ENCODE measurements at places on chromosomes 3 and 15. TPM values are rescaled to one million over a fixed set of nuclear protein-coding genes. Genes with fewer than 3 reads are reported as not detected.
A peak's percentile ranks its signal among the peaks of the same experiment; 100 is the strongest.

DNA sequence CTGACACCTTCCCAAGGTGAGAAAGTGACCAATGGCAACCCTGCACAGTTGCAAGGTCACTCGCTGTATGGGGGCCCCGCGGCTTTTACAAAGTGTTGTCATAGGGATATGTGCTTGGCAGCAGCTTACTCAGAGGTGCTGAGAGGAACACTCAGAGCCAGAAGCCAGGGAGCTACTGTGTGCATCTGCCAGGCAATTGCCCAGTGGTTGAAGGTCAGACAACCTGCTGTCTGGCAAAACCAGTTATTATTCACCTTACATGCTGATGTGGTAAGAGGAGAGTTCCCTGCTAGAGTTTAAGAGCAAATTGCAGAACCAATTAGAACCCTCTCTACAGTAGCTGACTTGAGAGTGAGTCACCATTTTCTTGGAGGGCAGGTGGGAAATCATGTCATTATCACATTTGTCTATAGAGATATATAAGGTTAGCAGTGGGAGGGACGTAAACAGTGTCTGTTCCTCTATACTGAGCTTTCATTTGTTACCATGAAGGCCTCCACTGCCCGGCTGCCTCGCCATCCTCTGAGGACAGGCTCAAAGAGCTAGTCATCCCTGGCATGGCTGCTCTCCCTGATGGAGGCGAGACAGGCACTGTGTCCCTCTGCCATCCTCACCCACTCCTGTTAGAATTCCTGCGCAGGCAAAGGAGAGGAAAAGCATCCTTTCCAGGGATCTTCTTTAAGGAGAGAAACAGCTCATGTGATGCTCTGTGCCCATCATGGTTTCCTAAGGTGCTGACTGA is 274.4 kb downstream of the PLCL2 start:
- no peaks in the 10 kb centered on the region for H3K27me3 ChIP-seq
- DNase-seq = no peak
- no peak overlapping the region for H3K4me3 ChIP-seq

DNA sequence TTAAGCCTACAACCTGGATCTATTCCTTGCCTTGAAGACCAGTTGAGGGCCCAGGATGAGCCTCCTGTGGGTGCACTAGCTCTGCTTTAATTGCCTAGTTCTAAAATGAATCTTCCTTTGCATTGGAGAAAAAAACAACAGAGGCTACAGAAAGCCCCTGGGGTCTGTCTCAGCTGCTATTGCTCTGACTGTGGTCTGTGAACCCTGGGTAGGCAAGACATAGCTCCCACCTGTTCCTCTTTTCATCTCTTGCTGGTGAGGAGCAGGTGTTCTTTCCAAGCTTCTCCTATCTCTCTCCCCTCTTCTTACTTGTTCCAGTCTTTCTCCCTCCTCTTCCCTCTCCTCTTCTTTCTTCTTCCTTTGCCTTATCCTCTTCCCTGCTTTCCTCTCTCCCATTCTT is 28.8 kb downstream of the RBP2 start:
- H3K27ac ChIP-seq = no peak overlapping the region
- H3K4me1 ChIP-seq = no peaks in the 10 kb centered on the region
- no peaks in the 10 kb centered on the region for H3K36me3 ChIP-seq
- H3K4me3 ChIP-seq = no peak overlapping the region

DNA sequence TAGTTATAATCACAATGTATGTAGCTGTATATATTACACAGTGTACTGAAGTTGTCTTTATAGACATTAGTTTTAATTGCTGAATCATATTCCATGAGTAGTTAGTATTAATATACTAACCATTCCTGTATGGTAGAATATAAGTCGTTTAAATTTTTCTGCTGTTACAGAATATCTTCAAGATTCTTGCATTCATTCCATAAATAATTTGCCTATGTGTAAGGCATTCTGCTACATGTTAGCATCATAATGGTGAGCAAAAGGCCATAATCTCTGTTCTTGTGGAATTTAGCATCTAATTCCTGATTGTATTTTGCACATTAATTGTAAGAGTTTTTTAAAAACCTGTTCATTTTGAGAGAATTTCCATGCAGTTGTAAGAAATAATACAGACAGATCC is 14.1 kb downstream of the GYG1 start:
- no peaks in the 10 kb centered on the region for H3K27me3 ChIP-seq
- no peak for DNase-seq
- H3K4me3 ChIP-seq = no peak overlapping the region
- peaks cover 45% of the 10 kb centered on the region for H3K36me3 ChIP-seq

GRCh38 chr3:150114873-150115540 is 144.3 kb upstream of the PFN2 start:
- H3K27ac ChIP-seq = no peak overlapping the region
- no peaks in the 10 kb centered on the region for H3K36me3 ChIP-seq
- H3K4me3 ChIP-seq = no peak overlapping the region
- no peaks in the 10 kb centered on the region for H3K27me3 ChIP-seq

- H3K27me3 ChIP-seq = no peaks in the 10 kb centered on the region
- peak overlapping the region; percentile 93 for H3K4me3 ChIP-seq
- DNase-seq = no peak
- H3K36me3 ChIP-seq = no peaks in the 10 kb centered on the region
- peak overlapping the region; percentile 96 for H3K27ac ChIP-seq
Observed at GRCh38 chr3:125594125-125594524, 1.2 kb downstream of the OSBPL11 start.

Gene GPR62
- total RNA-seq = not detected

Gene SIAH2
- 16.9 TPM for total RNA-seq

DNA sequence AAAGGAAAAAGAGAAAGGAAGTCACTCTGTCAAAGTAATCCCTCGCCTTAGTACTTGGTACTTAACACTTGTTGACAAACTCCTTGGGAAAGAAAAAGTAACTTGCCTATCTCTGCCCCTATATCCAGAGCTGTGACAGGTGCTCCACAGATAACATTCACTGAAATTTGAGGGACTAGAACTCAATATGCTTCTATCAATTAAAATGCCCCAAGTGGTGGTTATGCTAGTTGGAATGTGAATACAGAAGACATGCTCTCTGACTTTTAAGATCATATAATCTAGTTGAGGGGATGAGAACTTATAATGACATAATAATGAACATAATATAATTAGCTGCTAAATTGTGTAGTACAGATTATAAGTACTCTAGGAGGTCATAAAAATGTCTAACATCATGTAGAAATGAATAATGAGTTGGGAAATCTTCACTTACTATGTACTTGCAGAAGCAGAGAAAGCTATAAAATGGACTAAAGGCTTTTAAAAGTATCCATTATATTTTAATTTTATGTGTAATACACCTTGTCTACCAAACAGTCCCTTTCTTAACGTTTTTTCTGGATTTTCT is 153.1 kb upstream of the CCDC54 start:
- H3K4me3 ChIP-seq = no peak overlapping the region
- DNase-seq = no peak
- no peak overlapping the region for H3K27ac ChIP-seq
- H3K4me1 ChIP-seq = no peaks in the 10 kb centered on the region
- no peaks in the 10 kb centered on the region for H3K27me3 ChIP-seq
- no peaks in the 10 kb centered on the region for H3K36me3 ChIP-seq

DNA sequence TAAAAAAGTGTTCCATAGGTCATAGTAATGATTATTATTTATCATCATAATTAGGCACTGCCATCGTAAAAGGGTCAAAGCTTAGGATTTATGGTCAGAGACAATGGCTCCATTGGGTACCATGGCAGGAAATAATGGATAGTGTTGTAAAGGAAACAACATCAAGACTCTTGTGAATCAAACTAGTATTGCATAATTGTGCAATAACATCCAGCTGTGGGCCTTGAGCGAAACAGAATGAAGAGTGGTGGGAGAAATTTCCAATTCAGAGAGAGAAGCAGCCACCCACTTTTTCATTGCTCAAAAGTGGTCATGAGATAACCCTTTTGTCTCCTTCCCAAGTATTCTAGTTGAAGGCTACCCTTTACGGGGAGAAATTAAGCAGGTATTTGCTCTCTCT is 61.7 kb downstream of the ALDH1A2 start:
- no peak overlapping the region for H3K27ac ChIP-seq
- no peak overlapping the region for H3K4me3 ChIP-seq
- H3K27me3 ChIP-seq = peaks cover 3% of the 10 kb centered on the region
- no peaks in the 10 kb centered on the region for H3K4me1 ChIP-seq
- H3K36me3 ChIP-seq = no peaks in the 10 kb centered on the region

DNA sequence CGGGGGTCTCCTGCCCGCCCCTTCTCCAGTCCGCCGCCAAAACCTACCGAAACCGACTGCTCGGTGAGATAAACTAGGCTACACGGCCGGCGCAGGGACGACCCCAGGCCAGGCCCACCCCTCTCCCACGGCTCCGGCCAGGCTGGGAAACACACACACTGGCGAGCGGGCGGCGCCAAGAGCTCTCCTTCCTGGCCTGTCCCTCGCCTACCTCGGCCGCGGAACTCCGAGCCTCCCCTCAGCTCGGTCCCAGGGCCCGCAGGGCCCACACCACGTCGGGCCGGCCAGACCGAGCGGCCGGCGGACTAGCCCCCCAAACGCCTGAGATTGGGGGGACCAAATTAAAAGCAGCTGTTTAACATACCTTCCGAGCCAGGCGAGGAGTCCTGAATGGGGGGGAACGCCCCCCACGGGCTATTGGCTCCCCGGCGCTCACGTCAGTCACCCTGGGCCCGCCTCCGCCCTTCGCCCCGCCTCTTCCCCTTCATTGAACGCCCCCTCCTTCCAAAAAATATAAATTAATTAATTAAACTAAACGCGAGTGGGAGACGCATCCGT is 4.0 kb upstream of the SIN3A start:
- H3K27me3 ChIP-seq = no peaks in the 10 kb centered on the region
- peak; percentile 95 for DNase-seq
- H3K4me3 ChIP-seq = peak overlapping the region; percentile 94
- no peaks in the 10 kb centered on the region for H3K36me3 ChIP-seq
- H3K4me1 ChIP-seq = peaks cover 10% of the 10 kb centered on the region

Gene PLSCR5
- total RNA-seq = not detected

GRCh38 chr3:42078677-42079076 is 12.5 kb upstream of the TRAK1 start:
- H3K4me1 ChIP-seq = peaks cover 35% of the 10 kb centered on the region
- H3K4me3 ChIP-seq = no peak overlapping the region
- H3K27me3 ChIP-seq = no peaks in the 10 kb centered on the region
- DNase-seq = no peak

DNA sequence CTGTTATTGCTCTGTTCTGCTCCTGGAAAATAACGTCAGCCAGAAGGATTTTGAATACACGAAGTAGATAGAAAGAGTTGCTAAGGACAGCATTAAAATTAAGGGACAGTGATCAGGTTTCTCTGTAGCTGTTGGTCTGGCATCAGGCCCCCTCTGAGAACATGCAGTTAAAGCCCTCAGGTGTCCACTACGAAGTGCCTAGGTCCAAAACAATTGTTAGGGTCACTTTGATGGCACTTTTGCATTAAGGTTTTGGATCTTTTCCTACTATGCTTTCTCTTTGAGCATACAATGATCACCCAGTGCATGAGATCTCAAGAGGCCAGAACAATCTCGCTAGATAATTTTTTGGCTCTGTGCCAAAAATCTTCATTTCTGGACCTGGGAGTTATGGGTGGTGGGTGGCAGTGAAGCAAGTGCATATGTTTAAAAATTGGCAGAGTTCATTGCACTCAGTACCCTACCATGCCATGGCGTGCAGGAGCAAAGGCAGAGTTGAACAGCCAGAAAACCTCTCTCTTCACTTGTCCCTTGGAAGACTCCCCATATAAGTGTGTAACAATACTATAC is 797.6 kb downstream of the ROBO2 start:
- H3K27me3 ChIP-seq = no peaks in the 10 kb centered on the region
- H3K4me1 ChIP-seq = no peaks in the 10 kb centered on the region
- no peak overlapping the region for H3K27ac ChIP-seq
- H3K36me3 ChIP-seq = no peaks in the 10 kb centered on the region

- H3K36me3 ChIP-seq = no peaks in the 10 kb centered on the region
- no peak overlapping the region for H3K27ac ChIP-seq
- no peak for DNase-seq
- no peaks in the 10 kb centered on the region for H3K27me3 ChIP-seq
- no peaks in the 10 kb centered on the region for H3K4me1 ChIP-seq
- H3K4me3 ChIP-seq = no peak overlapping the region
Observed at GRCh38 chr3:114839476-114839875, 307.6 kb downstream of the ZBTB20 start.

Gene LRRC2
- total RNA-seq = 2.9 TPM

- peaks cover 9% of the 10 kb centered on the region for H3K4me1 ChIP-seq
- H3K27ac ChIP-seq = peak overlapping the region; percentile 97
- H3K27me3 ChIP-seq = no peaks in the 10 kb centered on the region
- H3K36me3 ChIP-seq = no peaks in the 10 kb centered on the region
- H3K4me3 ChIP-seq = peak overlapping the region; percentile 85
- no peak for DNase-seq
Observed at GRCh38 chr15:79922512-79923078, 25.8 kb upstream of the MTHFS start.

DNA sequence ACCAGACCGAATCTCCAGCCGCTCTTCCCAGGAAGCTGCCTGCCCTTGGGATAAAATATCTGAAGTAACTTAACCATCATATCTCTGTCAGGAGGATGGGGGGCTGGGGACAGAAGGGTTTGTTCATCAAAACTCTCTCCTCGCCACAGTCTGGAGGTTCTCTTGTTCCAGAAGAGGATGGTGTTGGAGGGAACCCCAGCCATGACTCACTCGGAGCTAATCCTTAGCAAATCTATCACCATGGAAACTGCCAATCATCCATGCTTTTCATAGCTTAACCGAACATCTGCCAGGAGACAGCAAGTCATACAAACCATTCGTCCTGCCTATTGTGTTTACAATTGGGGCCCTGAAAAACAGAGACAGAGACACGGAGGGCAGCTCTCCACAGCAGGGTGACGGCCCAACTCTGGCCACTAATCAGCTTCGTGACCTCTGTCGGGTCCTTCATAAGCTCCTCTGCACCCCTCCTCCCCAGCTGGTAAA is 73.8 kb upstream of the HEG1 start:
- no peak for DNase-seq
- H3K27me3 ChIP-seq = no peaks in the 10 kb centered on the region
- H3K27ac ChIP-seq = peak overlapping the region; percentile 73
- peaks cover 16% of the 10 kb centered on the region for H3K4me1 ChIP-seq
- no peaks in the 10 kb centered on the region for H3K36me3 ChIP-seq

- H3K27ac ChIP-seq = no peak overlapping the region
- no peaks in the 10 kb centered on the region for H3K27me3 ChIP-seq
- no peak overlapping the region for H3K4me3 ChIP-seq
Observed at GRCh38 chr15:62409466-62409865, 244.4 kb upstream of the C2CD4B start.

DNA sequence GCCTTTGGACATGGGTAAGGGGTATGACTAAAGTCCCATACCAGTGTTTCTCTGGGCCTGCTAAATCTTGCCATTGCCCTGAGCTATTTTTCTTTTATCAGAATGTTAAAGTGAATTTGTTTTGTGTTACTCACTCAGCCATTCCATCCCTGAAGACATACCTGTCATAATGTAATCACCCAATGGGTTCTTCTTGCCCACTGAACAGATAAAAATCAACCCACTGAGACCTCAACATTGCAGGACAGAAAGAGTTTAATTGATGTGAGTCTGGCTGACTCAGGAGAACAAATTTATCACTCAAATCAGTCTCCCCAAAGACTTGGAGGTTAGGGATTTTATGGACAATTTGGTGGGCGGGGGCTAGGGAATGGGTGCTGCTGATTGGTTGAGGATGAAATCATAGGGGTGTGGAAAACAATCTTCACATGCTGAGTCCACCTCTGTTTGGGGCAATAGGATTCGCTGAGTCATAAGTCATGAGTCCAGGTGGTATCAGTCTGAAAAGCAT is 47.4 kb downstream of the ILDR1 start:
- H3K4me1 ChIP-seq = no peaks in the 10 kb centered on the region
- no peaks in the 10 kb centered on the region for H3K36me3 ChIP-seq
- DNase-seq = no peak
- H3K27me3 ChIP-seq = no peaks in the 10 kb centered on the region
- H3K4me3 ChIP-seq = no peak overlapping the region

Measured in upper lobe of right lung (tissue), 1 donor.